CD4-positive, alpha-beta T cell treated with Interferon gamma for 1 hour (primary cell): ENCODE measurements at places on chromosomes 11 and 22.

DNA sequence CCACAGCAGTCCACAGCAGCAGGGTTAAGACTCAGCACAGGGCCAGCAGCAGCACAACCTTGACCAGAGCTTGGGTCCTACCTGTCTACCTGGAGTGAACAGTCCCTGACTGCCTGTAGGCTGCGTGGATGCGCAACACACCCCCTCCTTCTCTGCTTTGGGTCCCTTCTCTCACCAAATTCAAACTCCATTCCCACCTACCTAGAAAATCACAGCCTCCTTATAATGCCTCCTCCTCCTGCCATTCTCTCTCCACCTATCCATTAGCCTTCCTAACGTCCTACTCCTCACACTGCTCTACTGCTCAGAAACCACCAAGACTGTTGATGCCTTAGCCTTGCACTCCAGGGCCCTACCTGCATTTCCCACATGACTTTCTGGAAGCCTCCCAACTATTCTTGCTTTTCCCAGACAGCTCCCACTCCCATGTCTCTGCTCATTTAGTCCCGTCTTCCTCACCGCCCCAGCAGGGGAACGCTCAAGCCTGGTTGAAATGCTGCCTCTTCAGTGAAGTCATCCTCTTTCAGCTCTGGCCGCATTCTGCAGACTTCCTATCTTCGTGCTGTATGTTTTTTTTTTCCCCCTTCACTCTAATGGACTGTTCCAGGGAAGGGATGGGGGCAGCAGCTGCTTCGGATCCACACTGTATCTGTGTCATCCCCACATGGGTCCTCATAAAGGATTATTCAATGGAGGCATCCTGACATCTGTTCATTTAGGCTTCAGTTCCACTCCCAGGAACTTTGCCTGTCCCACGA lies 3.3 kb downstream of the IL18BP start:
- DNase-seq: no peak

DNA sequence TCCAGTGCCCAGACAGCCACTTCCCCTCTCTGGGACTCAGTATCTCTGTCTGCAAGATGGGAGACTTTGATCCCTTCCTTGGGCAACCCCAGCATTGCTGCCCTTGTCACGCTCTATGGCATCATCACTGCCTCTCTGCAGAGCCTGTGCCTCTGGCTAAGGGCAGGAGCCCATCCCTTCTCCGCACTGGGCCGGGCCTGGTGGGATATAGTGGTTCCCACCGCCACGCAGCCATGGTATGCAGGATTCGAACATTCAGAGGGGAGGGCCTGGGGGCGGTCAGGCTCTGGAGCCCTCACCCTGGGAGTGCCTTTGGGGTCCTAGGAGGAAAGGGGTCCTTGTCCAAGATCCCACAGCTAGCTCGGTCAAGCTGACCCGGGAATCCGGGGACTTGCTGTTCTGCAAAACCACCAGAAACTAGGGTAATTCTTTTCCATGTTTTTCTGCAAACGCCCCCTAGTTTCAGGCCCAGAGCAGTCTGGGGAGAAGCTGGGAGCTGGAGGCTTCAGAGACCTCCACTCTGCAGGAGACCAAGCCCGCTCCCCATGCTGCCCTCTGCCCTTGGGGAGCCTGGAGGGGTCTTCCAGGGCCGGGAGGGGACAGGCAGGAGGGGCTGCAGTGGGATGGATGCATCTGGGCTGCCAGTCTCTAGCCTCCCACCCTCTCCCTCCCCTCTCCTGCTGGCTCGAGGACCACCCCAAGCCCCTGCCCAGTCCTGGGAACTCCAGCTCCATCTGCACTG lies 24.4 kb upstream of the CBX7 start:
- DNase-seq: no peak

- no peak for DNase-seq
These were observed 576.7 kb upstream of the LRRC4C start for GRCh38 chr11:42036201-42036600.

- DNase-seq: no peak
These were observed 33.3 kb downstream of the ST14 start for GRCh38 chr11:130192845-130193267.

DNA sequence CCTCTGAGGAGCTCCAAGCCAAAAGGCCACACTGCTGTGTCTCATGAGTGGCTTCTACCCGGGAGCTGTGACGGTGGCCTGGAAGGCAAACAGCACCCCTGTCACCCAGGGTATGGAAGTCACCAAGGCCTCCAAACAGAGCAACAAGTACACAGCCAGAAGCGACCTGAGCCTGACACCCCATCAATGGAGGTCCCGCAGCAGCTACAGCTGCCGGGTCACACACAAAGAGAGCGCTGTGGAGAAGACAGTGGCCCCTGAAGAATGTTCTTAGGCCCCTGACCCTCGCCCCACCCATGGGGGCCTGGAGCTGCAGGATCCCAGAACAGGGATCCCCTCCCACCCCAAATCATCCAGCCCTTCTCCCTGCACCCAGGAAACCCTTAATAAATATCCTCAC lies 4.9 kb downstream of the RFPL2 start:
- DNase-seq: no peak

DNA sequence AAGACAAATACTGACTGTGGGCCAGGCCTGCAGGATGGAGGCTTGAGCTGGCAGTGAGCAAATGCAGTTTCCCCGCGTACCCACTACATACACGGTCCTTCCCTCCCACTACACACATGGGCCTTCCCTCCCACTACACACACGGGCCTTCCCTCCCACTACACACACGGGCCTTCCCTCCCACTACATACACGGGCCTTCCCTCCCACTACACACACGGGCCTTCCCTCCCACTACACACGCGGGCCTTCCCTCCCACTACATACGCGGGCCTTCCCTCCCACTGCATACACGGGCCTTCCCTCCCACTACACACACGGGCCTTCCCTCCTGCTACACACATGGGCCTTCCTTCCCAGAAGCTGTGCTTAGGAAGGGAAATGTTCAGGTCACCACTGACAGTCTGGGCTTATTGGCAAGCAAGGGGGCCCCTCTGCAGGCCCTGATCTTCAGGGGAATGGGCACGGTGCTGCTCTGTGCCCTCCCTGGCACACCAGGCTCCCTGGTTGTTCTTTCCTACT lies 10.8 kb downstream of the DNAL4 start:
- DNase-seq: no peak

DNA sequence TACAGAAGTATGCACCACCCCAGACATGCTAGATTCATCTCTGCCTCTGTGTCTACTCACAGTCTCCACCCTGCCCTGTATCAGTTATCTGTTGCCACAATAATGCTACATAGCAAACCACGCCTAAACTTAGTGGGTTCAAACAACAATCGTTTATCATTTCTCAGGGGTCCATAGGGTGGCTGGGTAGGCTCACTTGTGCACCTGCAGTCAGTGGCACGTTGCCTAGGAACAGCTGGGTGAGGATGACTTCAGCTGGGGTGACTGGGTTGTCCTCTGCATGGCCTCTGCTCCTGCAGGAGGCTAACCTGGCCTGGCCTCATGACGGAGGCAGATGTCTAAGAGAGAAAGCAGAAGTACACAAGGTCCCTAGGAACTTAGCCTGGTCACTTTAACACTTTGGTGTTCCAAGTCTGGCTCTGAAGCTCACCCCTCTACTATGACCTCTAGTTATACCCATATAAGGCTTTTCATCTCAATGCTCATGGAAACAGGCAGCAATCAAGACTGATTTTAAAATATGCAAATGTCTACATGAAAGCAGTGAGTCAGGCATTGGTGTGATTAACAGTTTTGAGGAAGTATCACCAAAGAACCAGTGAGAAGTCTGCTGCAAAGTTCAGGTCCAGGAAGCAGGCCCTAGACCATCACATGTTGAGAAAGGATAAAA lies 10.7 kb downstream of the OLFML1 start:
- peak; percentile 51 for DNase-seq

DNA sequence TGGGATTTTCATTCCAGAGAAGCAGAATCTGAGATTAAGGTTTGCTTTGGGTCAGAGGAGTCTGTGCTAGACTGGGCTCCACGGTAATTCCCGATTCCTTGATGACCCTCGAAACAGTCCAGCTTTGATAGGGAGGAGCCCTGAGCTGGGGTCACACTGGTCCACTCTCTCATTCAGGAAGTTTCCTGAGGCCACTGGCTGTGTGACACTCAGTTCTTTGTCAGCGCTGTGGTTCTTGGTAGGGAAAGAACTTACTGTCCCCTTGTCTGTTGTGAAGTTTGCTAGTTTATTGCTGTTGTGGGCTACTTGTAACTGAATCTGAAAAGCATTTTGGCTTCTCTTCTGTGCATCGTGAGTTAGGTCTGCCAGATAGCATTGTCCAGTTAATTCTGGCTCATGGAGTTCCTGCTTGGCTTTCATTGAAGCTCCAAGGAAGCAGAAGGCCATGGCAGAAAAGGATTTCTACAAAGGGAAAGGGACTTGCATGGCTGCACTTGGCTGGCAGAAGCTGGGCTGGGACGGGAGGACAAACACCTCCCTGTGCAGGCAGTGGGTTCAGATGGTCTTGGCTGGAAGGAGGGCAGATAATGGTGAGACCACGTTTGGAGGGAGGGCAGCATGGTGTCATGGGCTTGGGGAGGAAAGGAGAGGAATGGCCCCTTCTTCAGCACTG lies 23.3 kb downstream of the BCR start:
- DNase-seq: no peak

GRCh38 chr11:32118025-32118974 lies 27.4 kb downstream of the RCN1 start:
- no peak for DNase-seq

GRCh38 chr11:73531386-73531785 lies 66.5 kb downstream of the FAM168A start:
- DNase-seq: no peak

GRCh38 chr11:88169471-88169870 lies 5.8 kb downstream of the RAB38 start:
- no peak for DNase-seq

- no peak for DNase-seq
These were observed 123.8 kb downstream of the RAB38 start for GRCh38 chr11:88051396-88051795.

- DNase-seq: peak; percentile 65
These were observed 61.8 kb downstream of the UBASH3B start for GRCh38 chr11:122717264-122717867.

GRCh38 chr11:110376711-110377324 lies 52.9 kb upstream of the FDX1 start:
- peak; percentile 50 for DNase-seq

GRCh38 chr11:128574576-128575011 lies 12.8 kb downstream of the ETS1 start:
- DNase-seq: no peak

GRCh38 chr22:21939461-21939913 lies 13.2 kb downstream of the PPM1F start:
- DNase-seq: peak; percentile 66

- DNase-seq: peak; percentile 41
These were observed 17.3 kb downstream of the APOL2 start for GRCh38 chr22:36221799-36222751.

DNA sequence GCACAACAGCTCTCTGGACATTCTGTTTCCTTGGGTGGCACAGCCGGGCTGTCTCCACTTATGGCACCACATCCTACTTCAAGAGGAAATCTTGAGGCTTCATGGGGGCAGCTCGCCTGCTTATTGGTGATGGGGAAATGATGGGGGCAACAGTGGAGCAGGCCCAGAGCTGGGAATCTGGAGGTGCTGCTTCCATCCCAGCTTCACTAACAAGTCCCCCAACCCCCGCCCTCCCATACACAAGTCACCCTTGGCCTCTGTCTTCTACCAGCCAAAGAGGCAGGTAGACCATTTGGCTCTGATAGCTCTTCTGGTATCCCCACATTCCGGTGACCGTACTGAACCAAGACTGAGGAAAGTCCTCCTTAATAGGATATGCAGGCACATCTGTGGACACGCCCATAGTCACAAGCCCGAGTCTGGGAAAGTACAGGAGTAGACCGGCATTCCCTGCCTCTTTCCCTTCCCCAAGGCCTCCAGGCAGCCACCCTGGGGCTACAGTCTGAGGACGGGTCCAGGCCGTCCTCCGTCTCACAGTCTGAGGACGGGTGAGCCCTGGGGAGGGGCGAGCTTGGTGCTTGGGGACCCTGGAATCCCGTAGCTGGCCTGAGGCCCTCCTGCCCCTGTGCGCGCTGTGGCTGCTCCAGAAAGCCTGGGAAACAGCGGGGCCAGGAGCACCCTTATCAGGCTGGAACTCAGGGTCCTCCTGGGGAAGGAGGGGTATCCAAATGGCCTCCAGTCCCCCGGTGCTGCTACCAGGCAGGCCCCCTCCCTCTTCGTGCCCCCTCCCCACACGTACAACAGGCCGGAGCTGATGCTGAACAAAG lies 145.6 kb downstream of the FEZ1 start:
- DNase-seq: no peak

DNA sequence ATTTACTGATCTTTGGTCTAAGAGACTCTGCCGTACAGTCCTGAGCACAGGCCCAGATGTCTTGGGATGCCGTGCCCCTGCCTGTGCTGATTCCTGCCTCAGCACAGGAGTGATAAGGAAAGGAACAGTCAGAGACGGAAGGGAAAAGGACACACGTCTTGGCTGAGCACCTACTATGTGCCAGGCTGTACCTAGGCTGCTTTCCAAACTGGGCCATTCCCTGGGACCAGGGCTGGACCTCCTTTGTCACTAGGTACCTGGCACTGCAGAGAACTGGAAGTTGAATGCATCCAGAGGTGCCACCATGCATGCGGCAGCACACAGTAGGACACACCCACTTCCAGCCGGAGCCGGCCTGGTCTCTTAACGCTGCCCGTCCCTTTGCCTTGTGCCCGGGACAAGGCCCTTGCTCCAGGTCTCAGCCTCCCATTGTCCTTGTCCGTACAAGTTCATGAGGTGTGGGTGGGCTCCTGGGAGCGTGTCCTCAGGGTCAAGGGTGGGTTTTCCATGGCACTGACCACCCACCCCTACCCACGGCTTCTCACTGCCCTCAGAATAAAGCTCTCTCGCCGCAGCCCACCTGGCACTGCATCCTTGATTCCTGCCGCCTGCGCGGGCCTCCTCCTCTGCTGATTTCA lies 1.1 kb upstream of the SSTR3 start:
- no peak for DNase-seq

DNA sequence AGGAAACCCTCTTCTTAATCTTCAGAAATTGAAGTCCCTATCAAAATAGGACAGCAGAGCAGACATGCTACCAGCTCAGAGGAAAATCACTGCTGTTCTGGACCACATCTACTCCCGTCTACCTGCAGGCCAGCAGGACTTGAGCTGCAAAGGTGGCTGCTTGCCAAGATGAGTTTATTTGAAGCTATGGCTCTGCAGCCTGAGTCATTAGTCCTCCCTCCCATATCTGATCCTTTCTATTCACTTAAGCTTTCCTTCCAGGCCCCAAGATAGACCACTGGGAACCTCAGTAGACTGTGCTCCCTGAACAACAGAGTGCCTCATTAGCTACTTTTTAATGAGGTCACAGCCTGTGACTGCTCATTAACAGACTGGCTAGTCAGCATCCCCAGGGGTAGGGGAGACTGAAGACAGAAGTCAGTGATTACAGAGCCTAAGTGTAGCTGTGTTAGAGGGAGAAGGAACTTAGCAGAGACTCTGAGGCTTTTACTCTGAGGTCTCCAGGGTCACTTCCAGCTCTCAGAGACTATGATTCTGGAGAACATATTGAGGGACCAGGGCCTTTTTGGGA lies 6.8 kb upstream of the OR10A2 start:
- no peak for DNase-seq

- DNase-seq: no peak
These were observed 9.4 kb downstream of the C11orf97 start for GRCh38 chr11:94521684-94522083.
